ENCODE measurements at places on chromosomes 2 and 18. TPM values are rescaled to one million over a fixed set of nuclear protein-coding genes. Genes with fewer than 3 reads are reported as not detected.
A peak's percentile ranks its signal among the peaks of the same experiment; 100 is the strongest.

DNA sequence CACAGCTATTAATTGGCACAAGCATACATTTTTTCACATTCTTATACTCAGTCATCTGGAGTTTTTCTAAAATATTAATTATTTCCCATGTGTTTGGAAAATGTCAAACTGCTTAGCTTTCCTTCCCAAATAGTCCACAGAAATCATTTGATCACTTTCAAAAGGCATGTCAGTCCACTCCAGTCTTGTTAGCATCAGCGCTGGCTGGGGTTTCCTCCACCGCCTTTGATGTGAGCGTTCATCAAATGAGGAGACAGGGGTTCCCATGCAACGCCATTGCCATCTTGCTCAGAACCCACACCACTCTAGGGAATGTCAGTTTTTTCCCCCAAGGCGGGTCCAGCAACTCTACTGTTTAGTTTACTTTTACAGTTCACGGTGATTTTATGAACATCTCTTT lies 13.1 kb upstream of the RAX start:
- DNase-seq: no peak

DNA sequence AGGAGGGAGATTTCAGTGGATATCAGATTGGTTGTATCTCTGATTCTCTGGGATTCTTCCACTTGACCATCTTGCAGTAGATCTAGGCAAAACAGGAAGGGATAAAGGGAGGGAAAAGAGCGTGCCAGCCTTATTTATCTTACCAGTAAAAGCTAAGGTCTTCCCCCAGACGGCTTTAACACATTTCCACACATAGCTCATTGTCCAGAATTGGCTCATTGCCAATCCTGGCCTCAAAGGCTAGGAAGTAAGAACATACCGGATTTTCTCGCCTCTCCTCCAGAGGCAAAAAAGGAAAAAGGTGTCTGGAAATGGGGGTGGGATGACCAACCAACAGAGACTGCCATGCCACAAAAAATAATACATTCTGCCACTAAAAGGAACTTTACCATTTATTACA lies 411.6 kb upstream of the NRP2 start:
- no peak for DNase-seq

GRCh38 chr2:241959751-241960269 lies 90.3 kb downstream of the RTP5 start:
- DNase-seq: no peak

DNA sequence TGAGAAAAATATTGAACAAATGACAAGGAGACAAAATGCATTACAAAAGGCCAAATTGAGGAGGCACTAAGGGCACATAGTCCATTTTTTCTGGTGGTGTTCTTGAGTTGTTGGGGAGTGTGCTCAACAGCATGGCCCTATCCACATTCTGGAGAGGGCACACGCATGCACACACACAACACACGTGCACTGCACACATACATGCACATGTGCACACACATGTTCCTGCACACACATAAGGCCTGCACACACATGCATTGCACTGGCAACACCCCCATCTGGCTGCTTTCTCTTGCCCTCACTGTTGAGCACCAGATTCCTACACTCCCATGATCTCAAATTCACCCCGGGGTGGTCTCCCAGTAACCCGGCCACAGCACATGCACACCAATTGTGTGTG lies 659.2 kb upstream of the RAB6C start:
- no peak for DNase-seq

DNA sequence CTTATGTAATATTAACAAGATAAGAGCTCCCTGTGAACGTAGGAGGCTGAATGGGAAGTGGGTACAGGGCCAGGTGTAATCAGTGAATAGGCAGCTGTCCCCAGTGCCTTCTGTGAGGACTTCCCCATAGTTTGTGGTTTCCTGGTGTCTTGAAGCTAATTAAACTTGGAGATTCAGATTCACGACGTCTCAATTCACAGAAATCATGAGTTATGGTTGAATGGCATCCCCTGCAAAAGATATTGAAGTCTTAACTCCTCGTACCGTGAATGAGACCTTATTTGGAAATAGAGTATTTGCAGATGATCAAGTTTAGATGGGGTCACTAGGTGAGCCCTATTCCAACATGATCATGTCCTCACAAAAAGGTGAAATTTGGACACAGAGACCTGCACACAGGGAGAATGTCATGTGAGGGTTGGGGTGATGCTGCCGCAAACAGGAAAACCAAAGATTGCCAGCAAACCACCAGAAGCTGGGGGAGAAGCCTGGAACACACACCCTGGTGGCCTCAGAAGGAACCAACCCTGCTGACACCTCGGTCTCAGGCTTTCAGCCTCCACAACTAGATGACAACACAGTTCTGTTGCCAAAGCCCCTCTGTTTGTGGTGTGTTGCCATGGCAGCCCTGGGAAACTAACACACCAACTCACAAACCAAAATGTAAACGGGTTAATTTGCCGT lies 13.2 kb downstream of the ARL4C start:
- DNase-seq: no peak

- DNase-seq: peak; percentile 9
These were observed 131.2 kb downstream of the TRIB2 start for GRCh38 chr2:12847694-12848575.

The MBOAT2 gene
- polyA plus RNA-seq: 107 TPM

Measured in muscle of arm (tissue), 14 donors.